ENCODE measurements at places on chromosomes 7 and 10. TPM values are rescaled to one million over a fixed set of nuclear protein-coding genes. Genes with fewer than 3 reads are reported as not detected.

PFKFB3 gene
- total RNA-seq: 31.3 TPM

DNA sequence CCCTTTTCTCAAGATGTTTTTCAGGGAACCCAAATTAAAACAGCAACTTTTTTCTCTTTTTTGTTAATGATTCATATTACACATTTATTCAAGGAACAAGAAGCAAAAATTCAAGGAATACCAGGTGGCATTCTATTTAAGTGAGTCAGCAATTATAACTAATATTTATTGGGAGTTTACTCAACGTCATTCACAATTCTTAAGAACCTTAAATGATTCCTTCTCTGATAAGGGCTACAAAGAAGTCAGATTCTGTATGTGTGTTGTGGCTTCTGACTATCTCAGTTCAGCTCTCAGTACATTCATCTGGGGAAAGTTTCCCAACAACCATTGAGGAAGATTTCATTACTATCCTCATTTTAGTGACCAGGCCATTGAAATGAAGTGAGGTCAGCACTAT, 470.7 kb upstream of the AKR1E2 start:
- no peak for DNase-seq

- no peak for DNase-seq
Observed at GRCh38 chr10:50892467-50892866, 7.0 kb upstream of the A1CF start.

FLNC gene
- 149 TPM for total RNA-seq

NUTM2A gene
- total RNA-seq: 0.69 TPM

DNAJC2 gene
- 20.9 TPM for total RNA-seq

- DNase-seq: no peak
Observed at GRCh38 chr10:810351-810846, 120.9 kb upstream of the DIP2C start.

GRCh38 chr10:132575320-132576201, 38.0 kb downstream of the INPP5A start:
- DNase-seq: no peak

GRCh38 chr10:59896191-59896590, 10.2 kb downstream of the CCDC6 start:
- no peak for DNase-seq

DNA sequence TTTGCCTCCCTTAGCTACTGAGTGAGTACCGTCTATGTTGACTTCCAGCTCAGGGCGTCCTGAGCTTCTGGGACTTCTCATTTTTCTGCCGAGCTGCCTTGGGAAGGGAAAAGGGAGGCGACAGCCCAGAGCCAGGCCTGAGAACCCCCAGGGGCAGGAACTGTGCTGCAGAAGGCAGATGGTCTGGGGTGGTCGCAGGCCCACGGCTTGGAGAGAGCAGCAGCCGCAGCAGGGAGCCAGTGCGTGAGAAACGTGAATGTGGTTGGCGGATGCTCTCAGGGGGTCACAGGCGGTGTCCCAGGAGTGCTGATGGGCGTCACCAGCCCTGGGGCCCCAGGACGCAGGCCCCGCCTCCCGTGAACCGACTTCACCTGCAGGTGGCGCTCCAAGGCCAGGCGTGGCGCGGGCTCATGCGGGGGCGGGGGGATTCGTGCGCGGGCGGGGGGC, 9.2 kb upstream of the PWWP2B start:
- no peak for DNase-seq

- DNase-seq: no peak
Observed at GRCh38 chr7:112296432-112296831, 89.9 kb downstream of the ZNF277 start.

PRTFDC1 gene
- total RNA-seq: 25.7 TPM

DNA sequence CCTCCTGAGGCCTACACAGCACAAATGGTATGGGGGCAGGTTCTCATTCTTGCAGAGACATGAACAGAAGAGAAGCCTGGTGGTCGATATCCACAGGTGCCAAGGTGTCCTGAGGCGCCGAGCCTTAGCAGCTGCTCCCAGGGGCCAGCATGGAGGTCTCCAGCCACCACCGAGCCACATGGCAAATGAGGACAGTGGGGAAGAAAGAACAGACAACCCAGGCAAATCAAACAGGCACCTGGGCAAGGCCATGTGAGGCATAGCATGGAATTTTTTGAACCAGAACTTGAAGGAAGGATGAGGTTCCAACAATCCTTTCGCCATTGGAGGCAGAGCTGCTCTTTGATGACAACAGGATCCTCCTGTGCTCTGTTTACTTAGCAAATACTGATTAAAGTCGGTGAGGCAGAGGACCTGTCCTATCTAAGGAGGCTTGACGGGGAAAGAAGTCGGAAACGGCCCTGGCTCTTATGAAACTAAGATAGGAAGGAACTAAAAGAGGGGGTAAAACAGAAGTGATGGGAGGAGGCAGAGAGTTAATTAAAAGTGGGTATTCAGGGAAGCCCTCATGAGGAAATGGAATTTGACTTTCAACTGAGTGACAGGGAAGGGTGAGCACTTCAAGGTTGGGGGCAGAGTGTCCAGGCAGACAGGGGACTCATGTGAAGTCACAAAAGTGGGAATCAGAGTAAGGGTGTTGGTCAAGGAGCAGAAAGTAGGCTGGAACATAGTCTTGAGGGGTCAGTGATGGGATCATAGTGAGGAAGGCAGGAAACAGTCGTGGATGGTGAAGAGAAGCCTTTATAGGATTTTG, 8.6 kb upstream of the CALML3 start:
- DNase-seq: no peak

UBE2H gene
- 58.7 TPM for total RNA-seq

UROS gene
- 56.9 TPM for total RNA-seq

SUPV3L1 gene
- 29.0 TPM for total RNA-seq

DNA sequence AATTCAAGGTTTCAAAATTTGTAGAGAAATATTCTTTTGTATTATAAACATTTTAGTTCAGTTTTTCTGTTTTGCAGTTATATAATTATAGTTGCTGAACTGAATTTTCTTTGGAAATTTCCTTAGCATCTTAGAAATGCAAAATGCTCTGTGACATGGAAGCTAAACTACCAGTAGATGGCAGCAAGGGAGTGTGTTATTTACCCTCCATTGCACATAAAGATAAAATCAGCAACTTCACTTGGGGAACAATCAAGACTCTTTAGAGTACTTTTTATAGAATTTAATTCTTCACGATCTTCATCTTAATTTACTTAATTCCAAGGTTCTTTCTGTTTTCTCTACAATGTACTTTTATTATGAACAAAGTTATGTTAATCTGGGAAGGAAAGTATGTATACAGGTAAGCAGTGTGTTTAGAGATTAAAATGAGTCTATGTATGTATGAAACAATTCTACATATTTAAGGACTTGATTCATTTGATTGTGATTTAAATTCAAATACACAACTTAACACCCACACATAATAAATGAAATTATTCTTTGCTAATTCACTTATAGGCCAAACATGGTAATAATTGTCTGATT, 404.2 kb downstream of the THSD7A start:
- peak; percentile 33 for DNase-seq

Measured in epithelial cell of proximal tubule (primary cell).